ENCODE measurements at places on chromosomes 11 and 22.

GRCh38 chr11:72250661-72251464, 6.9 kb upstream of the PHOX2A start:
- no peak for DNase-seq

DNA sequence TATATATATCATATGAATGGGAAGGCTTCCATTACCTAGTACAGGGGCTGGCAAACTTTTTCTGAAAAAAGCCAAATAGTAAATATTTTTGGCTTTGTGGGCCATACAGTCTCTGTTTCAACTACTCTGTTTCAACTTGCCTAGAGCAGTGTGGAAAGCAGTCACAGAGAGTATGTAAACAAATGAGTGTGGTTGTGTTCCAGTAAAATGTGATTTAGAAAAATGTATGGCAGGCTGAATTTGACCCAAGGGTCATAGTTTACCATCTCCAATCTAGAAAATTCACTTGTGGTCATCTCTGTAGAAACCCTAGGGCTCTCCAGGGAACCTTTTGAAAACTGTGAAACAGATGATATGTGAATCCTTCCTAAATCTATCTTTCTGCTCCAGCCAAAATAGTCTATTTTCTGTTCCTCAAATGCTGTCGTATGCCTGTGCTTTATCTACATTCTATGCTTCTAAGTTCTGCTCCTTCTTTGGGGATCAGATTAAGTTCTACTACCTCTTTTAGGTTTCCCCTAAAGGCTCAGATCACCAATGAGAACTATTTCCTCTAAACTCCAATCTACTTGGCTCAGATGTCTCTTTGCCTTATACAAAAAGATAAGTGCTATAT, 356.2 kb downstream of the METTL15 start:
- DNase-seq, result no peak

- no peak for DNase-seq
Observed at GRCh38 chr11:808427-809286, 1.1 kb upstream of the RPLP2 start.

DNA sequence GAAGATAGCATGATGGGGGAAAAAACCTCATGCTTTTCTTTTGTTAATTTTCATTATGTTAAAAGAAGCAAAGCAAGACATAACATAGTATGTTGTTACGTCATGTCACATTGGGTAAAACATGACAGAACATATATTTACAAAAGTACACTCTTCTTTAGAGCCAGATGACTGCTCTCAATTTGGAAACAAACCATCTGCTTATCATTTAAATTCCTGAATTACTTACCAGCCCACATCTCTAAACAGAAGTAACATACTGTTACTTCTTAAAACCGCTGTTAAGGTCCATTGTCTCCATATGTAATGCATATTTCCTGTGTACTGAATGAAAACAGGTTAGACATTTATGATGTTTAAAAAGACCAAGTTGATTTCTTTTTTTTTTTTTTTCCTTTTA, 100.0 kb downstream of the TMEM135 start:
- DNase-seq, result no peak

- no peak for DNase-seq
Observed at GRCh38 chr11:92663539-92663938, 305.9 kb upstream of the MTNR1B start.

GRCh38 chr11:17631702-17632365, 84.8 kb downstream of the OTOG start:
- no peak for DNase-seq

GRCh38 chr11:115169251-115169650, 335.0 kb downstream of the CADM1 start:
- DNase-seq, result no peak

GRCh38 chr11:69652999-69653398, 12.0 kb downstream of the CCND1 start:
- DNase-seq, result no peak

All from suppressor macrophage treated with lipopolysaccharide for 1 hour (primary cell).